WTC11 (cell line): ENCODE measurements at places on chromosomes 3 and 15.

DNA sequence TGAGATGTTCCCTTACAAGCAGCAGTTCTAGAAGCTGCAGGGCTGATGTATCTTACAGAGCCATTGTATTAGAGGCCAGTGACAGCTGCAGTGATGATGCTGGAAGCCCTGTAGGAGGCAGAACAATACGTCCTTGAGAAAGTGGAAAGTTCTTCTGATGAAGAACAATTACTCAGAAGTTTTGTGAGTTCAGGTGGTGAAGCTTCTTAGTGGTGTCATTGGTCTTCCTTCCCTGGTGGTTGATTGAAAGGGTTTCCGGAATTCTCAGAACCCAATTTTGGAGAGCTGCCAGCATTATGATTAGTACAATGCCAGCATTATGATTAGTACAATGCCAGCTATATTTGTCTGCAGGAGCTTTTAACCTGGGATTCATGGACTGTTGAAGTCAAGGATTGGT is 356.4 kb downstream of the MFSD1 start:
- DNase-seq, result no peak

DNA sequence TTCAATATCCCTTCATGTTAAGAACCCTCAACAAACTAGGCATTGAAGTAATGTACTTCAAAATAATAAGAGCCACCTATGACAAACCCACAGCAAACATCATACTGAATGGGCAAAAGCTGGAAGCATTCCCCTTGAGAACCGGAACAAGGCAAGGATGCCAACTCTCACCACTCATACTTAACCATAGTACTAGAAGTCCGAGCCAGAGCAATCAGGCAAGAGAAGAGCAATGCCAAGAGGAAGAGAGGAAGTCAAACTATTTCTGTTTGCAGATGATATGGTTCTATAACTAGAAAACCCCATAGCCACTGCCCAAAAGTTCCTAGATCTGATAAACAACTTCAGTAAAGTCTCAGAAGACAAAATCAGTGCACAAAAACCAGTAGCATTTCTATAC is 161.9 kb downstream of the UBE2E2 start:
- no peak for DNase-seq

DNA sequence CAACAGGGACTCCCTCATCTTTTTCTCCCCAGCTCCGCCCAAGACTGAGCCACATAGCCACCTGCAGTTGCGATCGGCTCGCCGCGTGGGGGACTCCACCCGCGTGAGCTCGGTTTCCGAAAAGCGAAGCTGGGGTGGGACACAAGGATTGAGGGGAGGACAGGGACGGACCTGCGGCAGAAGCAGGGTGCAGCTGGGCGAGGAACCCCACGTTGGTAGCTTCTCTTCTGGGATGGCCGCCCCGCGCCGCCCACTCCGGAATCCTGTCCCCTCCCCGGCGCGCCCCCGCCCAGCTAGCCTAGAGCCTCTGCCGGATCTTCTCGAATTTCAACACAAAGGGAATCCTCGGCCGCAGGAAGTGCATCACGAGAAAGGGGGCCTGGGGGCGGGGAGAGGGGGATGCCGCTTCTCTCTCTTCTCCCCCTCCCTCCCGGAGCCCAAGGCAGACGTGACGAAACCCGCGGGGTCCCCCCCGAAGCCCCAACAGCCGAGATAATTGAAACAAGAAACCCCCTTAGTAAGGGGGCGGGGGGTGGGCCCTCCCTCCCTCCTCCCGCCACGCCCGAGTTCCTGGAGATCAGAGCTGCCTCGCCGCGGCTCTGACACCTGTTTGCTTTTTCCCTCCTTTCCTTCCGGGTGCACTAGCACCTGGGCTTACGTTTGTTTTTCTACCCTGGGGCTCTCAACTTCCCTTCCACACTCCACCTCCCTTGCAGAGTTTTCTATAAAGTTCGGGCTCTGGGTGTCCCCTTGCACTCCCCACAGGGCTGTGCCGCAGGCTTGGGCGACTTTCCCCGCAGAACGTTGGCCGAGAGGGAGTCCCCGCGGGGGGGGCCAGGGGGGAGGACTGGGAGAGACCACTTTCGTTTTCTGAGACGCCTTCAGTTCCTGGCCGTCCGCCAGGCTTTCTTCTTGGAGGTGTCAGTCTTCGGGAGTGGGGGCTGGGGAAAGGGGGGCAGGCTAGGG is 1.3 kb upstream of the KCNH8 start:
- peak; percentile 94 for DNase-seq

- no peak for DNase-seq
These were observed 80.1 kb upstream of the GBE1 start for GRCh38 chr3:81841540-81841939.

DNA sequence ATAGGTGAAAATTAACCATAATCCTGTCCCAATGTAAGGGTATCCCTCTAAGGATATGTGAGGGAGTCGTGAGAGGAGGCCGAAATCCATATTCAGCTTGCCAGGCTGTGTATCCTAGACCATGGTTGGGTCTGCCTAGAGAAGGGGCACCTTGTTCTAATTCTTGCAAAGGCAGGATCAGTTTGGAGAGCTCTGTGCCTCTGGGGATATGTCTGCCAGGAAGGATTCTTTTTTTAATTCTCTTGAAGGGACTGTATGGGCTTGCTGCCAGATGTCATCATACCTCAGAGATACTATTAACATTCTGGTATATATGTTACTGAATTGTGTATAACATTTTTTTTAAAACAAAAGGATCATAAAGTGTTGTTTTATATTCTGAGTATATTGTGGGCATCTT is 2.4 kb downstream of the ATP1B3 start:
- DNase-seq, result no peak

DNA sequence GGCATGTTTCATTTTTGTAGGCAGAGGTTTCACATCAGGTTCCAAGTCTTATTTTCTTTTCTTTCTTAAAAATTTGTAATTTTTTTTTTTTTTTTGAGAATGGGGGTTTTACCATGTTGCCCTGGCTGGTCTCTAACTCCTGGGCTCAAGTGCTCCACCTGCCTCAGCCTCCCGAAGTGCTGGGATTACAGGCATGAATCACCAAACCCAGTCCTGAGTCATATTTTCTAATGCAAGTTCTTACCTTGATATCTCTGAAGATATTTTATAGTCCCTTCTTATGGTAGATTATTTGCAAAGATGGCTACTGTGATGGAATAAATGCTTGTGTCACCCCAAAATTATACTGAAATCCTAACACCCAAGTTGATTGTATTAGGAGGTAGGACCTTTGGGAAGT is 63.8 kb downstream of the SLC9A9 start:
- DNase-seq, result no peak

GRCh38 chr3:190258634-190259033 is 63.6 kb downstream of the CLDN1 start:
- DNase-seq, result peak; percentile 14

GRCh38 chr15:63977119-63977518 is 69.2 kb downstream of the DAPK2 start:
- no peak for DNase-seq

DNA sequence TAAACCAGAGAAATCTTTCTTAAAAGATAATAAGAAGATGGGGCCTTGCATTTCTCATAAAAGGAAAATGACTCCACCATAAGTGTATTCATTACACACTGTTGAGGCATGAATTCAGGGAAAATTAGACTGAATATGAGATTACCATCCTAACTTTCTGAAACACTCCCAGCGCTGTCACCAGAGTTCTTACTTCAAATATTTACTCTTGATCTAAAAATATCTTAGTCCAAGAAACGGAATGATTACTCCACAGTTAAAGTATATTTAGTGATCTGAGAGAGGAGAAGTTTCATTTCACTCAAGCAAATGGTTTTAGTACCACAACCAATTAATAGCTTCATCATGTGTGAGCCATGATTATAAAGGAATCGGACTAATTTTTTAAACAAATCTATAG is 300.3 kb downstream of the ZBTB20 start:
- DNase-seq, result no peak

DNA sequence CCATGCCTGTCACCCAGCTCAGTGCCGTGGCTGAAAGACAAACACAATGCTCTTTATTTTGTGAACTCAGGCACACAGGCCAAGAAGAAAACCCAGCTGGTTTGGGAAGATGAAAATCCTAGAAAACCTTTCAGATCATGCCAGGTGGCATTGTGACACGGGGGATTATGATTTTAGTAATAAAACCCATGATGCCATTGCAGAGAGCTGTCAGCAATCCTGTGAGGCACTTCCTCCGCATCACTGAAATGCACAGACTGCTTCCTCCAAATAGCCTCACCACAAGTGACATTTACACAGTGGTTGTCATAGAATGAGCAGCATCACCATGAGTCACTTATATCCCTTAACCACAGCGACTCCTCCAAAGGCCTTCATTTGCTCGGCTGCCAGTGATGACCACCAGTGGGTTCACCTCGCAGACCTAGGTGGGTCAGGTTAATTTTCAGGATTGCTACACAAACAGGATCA is 22.7 kb downstream of the ABHD6 start:
- DNase-seq, result no peak

- no peak for DNase-seq
These were observed 7.5 kb upstream of the CHST14 start for GRCh38 chr15:40463279-40463678.

DNA sequence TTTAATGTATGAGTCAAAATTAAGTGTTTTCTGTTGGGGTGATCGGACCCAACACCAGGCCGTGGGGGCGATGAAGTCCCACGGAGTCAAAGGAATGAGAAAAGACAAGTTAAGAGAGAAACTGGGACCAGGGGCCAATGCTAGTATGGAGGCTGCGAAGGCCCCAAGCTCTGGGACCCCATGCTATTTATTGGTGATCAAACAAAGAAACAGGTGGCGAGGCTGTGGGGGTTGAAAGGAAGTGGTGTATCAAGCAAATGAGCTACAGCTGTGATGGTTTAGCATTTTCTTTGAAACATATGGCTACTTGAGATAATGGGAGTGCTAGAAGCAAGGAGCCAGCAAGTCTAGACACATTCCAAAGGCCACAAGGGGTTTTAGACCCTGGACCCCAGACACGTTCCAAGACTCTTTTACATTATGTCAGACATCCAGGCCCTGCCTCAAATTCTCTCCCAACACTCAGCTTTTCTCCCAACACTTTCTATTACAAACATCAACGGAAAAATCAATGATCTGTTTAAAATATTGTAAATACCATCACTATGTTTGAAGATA is 56.0 kb upstream of the SNRPN start:
- DNase-seq, result peak; percentile 63

DNA sequence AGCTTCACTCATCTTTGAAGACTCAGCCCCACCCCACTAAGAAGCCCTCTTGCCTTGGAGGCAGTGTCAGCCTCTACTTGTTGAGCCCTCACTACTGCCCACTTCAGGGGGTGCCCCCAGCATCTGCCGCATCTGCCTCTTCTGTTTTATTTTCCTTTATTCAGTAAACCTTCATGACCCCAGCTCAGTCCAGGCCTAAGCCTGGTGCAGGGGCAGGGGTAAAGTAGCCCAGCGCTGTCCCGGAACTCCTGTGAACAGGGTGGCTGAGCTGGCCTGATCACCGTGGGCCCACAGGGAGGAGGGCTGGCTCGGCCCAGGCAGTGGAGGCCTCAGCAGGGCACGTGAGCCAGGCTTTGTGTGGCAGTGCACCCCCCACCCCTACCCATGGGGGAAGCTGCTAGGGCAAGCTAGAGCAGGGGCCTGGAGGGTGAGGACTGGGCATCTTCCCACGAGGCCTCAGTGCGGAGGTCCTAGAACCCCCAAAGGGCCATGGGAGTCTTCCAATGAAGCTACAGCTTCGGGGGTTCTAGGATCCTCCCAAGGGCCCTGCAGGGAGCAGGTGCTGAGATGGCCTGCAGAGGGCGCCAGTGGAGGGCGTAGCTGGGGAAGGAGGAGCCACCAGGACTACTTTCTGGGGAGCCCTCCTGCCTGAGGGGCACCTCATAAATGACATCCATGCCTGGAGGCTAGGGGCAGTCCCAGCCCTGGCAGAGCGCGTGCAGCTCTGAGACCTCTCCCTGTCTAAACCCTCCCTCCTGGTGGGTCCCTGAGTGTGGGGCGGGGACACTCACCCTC is 36.0 kb downstream of the TSPAN3 start:
- peak; percentile 83 for DNase-seq

GRCh38 chr15:63367900-63368299 is 13.7 kb downstream of the CA12 start:
- DNase-seq, result no peak

DNA sequence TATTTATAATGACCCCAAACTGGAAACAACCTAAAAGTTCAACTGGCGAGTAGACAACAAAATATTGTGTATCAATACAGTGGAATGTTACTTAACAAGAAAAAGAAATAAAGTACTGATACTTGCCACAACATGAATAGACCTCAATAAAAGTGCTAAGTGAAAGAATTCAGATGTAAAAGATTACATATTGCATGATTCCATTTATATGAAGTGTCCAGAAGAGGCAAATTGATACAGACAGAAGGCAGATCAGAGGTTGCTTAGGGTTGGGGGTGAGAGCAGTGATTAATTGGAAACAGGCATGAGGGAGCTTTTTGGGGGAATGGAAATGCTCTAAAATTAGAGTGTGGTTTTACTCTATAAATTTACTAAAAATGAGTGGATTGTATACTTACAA is 183.3 kb downstream of the SATB1 start:
- no peak for DNase-seq

- peak; percentile 38 for DNase-seq
These were observed 22.6 kb upstream of the C3orf70 start for GRCh38 chr3:185175370-185175987.

- DNase-seq, result no peak
These were observed 317.3 kb upstream of the NECTIN3 start for GRCh38 chr3:110754212-110754916.

- no peak for DNase-seq
These were observed 70.1 kb downstream of the TRAK1 start for GRCh38 chr3:42161050-42161935.

DNA sequence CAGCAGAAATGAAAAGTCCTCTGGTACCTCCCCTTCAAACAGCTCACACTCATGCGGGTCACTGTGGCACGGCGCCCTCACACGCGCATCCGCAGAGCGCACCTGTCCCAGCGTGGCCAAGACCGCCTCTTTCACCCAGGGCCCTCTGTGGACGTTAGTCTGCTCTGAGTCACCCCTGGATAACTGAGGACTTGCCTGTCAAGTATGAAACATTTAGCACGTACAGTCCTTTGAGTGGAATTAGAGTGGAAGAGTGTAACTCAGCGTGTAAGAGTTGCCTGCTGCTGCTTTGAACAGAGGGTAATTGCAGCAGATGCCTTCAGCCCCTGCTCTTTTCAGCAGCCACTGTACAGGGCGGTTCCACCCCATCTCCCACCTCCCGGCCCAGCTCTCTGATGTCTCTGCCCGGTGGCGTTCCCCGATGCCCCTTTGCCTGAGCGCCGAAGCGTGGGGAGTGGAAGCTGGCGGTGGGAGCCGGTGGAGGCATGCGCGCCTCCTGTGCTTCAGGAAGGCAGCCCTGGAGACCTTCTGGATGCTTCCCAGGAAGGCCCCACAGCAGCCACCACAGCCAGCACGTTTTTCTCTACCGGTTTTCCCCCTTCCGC is 23.0 kb downstream of the CPN2 start:
- no peak for DNase-seq

DNA sequence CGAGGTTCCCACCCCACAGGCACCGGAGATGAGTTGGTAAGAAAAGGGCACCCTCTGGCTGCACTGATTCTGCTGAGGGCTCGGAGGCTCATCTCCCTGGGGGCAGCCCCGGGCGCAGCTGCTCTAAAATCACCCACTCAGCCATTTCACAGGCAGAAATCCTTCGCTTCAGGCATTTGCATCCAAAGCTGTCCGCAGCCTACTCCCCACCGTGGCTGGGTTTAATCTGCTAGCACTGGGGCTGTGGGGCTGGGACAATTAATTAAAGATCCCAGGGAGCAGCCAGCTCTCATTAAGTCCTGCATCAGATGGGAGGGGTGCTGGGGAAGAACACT is 104.3 kb upstream of the PRR20G start:
- no peak for DNase-seq

GRCh38 chr3:77039606-77040171 is at the start of gene ROBO2:
Gene ROBO2, plus strand, starts transcription at chr3:77040099. Its CDS starts 687 bp downstream, at chr3:77040786.
- peak; percentile 80 for DNase-seq
